ENCODE measurements at places on chromosomes 3 and 15. TPM values are rescaled to one million over a fixed set of nuclear protein-coding genes. Genes with fewer than 3 reads are reported as not detected.

ROPN1 gene
- not detected for total RNA-seq

TERC gene
- total RNA-seq, result 55.3 TPM

ACTC1 gene
- 0.25 TPM for total RNA-seq

FBXL22 gene
- total RNA-seq, result 0.74 TPM

FOXL2NB gene
- total RNA-seq, result 0.25 TPM

GOLGA6L7 gene
- not detected for total RNA-seq

ITGA11 gene
- total RNA-seq, result 1.5 TPM

GCSAM gene
- not detected for total RNA-seq

All from temporal lobe (tissue), 4 donors.